AML-193 (cell line): ENCODE measurements at places on chromosomes 1 and 21.

DNA sequence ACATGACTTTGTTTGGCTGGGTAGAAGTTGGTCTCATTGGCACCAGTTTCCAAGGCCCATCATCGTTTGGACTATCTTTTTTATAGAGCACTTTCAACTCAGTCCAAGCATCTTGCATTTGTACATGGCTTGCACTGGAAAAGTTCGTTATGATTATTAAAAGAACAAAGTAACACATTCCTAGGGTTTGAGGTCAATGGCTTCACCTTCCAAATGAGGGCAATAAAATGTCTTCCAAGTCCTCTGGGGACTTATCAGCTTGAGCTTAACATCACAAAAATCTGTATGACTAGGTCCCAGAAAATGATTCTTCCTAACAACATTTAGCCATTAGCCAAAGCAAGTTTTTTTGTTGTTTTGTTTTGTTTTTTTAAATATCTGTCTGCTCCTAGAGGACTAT, 610.8 kb downstream of the LMO4 start:
- DNase-seq, result no peak

DNA sequence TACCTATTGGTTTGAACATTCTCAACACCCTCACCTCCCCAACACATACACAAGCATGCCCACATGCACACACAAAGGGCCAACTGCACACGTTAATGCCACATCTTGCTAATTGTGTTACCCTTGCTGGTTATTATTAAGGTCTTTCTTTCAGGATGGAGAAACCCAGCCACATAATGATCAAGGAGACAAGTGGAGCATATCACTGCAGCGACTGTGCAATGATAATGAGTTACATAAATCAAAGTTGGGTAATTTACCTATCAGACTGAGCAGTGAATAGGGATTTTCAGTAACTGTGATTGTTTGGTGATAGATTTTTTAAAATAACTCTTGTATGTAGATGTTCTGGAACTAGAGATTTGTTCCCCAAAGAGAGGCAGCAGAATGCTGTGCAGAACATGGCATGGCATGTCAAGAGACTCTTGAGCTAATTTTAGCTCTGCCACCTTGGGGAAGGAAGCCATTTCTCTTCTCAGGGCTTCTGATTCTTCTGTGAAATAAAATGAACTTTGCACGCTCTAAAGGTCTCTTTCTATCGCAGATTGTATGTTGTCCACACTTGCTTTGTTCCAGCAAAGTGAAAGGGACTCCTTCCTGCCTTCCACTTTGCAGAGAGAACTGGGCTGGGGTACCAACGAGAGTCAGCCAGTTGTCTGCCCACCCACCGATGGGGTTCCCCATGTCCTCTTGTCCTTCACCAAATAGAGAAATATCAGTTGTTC, 126.0 kb upstream of the CAMK1G start:
- no peak for DNase-seq

DNA sequence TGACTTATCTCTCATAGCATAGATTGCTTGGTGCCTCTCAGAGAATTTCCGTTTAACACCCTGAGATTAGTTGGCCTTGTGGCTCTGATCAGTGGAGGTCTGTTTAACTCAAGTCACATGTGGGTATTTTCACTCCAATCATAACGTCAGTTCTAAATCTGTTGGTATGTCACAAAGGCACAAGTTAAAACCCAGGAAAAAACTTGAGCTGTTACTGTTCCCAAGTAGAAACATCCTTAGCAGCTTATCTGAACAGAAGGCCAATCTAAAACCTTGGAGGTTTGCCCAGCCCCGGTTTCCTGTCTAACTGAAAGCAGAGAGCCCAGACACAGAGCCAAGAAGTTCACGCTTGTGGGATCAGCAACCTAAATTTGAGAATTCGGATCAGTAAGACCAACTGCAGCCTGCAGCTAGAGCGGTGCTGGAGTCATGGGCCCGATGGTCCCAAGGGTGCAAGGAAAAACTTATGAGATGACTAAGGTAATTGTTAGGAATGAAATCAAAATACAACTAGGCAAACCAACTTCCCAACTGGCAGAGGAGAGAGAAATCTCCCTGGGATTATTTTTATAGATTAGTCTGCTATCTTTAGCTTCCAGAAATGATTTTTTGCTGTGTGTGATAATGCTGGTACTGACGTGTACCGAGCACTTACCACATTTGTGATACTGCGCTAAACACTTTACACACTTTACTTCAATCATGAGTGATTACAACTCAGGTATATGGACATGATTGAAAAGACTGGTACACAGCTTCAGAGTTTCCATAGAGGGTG, 90.2 kb upstream of the C1orf21 start:
- DNase-seq, result peak; percentile 58

DNA sequence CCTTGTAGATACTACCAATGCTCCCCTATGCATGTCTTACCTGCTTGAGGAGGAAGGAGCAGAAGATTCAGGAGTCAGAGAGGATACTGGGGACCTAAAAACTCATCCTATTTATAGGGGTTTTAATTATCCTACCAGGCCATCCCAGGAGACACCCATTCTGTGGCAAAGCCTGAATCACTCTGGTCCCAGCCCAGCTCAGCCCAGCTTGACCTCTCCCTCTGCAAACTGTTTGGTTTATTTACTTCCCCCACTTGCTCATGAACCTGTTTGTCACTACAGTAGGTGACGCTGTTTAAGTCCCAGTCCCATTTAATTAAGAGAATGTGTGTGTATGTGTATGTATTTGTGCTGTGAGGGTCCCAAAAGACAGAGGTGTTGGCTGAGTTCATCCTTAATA, at the start of gene RPTN:
Gene RPTN, minus strand, starts transcription at position 85 of the 400 bp plus-strand sequence. CDS start 1,339 bp downstream, outside the sequence.
- DNase-seq, result no peak

DNA sequence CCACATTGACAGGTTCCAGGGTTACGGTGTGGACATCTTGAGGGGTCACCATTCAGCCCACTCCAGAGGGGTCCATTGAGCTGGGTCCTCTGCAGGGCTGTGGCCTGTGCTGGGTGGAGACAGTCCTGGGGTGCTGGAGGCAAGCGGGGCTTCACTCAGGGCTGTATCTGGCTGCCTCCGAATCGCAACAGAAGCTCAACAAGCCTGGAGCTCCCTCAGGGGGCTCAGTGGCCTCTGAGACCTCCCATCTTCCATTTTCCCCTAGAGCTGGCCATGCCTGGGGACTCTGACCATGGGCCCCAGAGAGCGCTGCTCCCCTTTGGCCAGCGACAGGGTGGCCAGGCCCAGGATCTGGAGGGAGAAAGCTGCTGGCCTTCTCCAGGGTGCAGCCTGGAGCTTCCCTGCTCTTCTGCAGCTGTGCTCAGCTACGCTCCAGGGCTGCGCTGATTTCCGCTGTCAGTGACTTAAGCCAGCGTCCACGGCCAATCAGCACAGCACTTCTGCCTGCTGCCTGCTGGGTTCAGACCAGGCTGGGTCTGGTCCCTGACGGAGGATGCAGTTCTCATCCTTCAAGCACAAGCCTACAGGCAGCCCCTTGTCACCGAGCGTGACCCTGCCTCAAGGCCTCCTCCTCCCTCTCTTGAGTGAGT, 45.0 kb upstream of the ADARB1 start:
- no peak for DNase-seq

DNA sequence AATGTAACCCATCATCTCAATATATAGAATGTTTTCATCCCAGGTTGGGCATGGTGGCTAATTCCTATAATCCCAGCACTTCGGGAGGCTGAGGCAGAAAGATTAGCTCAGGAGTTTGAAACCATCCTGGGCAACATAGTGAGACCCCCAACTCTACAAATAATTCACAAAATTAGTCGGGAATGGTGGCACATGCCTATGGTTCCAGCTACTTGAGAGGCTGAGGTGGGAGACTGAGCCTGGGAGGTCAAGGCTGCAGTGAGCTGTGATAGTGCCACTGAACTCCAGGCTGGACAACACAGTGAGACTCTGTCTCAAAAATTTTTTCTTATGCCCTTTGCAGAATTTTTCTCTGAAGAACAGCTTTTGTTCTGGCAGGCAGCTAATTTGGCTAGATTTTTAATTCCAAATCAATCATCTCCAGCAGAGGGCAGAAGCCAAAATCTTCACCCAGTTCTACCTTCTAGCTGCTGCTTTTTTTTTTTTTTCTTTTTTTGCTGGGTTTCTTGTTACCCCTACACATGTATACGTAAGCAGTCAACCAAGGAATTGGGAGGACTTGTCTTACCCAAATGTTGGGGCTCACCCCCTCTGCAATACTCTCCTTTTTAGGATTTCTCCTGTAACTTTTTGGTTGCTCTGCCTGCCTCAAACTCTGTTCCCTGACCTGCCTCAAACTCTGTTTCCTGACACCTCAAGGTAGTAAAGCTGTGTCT, 2.7 kb upstream of the RAD54L start:
- peak; percentile 70 for DNase-seq

DNA sequence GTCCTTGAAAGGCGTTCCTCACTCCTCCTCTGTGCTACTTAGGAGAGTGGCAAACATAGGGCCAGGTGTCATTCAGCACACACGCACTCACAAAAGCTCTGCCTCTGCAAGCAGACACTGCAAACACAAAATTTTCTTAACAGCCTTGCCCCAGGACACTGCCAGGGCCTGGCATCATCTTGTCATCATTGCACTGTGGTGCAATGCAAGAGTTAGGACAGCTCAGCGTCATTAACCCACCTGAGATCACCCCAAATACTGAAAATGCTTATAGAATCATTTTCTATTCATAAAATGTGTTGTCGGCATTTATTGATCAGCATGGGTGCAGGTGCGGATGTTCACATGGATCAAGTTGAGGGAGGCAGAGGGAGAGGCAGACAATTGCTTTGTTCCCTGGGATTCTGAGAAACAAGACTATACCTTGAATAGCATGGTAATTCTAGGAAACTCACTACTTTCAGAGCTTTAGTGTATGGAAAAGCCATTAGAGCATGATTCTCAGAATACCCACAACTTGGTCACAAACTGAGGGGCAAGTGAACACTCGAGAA, 3.0 kb downstream of the ADAM30 start:
- DNase-seq, result no peak

DNA sequence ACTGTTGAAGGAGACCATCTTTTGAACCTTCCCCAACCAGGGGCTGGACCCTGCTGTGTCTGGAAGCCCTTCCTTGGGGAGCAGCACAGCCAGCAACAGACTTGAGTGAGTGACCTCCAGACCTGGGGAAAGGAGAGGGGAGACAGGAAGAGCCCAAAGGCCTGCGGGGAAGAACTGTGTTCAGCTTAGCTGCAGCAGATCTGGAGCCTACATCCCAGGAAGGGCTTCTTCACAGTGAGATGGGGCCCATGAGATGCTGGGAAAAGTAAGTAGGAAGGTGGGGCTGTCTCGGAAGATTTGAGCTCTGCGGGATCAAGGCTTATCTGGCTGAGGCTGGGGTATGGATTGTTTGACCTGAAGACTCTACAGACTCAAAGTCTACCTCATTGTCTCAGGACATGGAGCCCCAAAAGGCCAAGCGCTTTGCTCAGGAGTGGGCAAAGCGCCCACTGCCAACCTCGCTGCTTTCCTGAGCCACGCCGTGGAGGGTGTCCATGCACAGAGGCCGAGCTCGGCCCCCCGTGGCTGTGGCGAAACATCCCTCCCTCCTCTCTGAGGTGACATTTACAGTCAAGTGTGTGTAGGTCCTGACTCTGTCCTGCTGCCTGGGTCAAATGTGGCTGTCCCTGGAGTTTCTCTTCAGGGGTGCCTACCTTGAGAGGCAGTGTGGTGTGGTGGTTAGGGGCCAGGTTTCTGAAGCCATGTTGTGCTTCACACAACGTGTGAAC, 24.5 kb downstream of the SPOCD1 start:
- no peak for DNase-seq

- no peak for DNase-seq
These were observed 60.0 kb upstream of the ADAM30 start for GRCh38 chr1:119956306-119956705.
